ENCODE measurements at places on chromosomes 16 and 17. TPM values are rescaled to one million over a fixed set of nuclear protein-coding genes. Genes with fewer than 3 reads are reported as not detected.

Gene OTOA
- not detected for polyA plus RNA-seq

Gene STX1B
- polyA plus RNA-seq = not detected

Gene SLFN14
- polyA plus RNA-seq = not detected

Gene KRT23
- polyA plus RNA-seq = not detected
